ENCODE measurements at places on chromosomes 13 and 19.

DNA sequence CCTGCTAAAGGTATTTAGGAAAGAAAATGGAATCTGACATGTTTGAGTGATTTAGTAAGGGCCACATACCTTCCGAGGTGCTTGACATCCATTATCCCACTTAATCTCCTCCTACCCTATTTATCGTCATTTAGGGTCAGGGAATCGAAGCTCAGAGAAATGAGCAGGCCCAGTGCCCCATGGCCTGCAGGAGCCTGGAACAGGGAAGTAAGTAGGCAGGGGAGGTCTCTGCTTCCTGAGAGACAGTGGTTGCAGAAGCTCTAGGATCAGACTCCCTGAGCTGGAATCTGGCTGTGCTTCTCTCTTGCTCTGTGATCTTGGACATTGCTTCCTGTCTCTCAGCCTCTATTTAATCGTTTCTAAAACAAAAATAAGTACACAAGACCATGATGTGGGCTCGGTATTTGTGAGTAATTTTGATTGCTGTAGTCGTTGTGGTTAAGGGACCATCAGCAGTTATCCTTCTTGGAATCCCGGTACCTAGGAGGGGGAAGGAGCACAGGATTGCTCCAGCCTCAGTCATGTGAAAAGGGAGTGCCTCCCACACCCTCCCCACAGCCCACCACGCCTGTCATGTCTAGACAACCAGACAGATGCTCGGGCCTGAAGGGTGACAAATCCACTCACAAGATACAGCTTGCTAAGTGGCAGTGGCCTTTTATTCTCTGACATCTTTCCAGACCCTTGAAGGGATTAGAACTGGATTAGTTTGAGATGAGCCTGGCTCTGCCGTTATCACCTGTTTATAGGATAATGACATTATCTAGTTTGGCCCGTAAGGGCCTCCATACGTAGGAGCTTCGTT lies 169.2 kb upstream of the TSHZ3 start:
- no peak for DNase-seq

DNA sequence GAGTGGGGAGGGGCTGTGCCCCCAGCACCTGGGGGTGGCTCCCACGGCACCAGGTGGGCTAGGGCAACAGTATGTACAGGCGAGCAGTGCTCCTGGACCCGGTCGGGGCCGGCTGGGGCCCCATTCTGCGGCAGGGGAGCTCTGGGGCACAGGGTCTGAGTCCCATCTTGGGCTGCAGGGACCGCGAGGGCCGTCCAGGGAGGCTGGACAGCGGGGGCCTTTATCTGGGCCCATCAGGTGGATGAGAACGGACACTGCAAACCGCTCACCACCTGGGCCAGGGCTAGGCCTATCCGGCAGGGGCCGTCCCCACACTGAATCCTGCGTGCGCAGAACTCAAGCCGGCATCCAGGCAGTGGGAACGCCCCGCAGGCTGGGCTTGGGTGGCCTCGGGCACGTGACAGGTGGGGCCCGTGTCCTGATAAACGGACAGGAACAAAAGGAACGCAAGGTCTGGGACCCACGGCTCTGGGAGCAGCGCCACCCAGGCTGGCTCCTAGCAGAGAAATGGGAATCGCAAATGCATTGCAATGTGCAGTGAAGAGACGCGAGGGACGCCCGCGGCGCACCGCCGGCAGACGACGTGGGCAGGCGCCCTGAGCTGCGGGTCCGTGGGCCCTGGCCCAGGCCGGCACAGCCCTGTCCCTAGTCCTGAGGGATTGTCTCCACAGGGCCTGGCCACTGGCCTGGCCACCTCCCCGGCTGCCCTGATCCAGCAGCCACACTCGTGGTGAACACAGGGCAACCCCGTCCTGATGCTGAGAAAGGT lies 29.7 kb downstream of the BTBD2 start:
- no peak for DNase-seq

GRCh38 chr13:51125495-51126226 lies 14.6 kb upstream of the C13orf42 start:
- DNase-seq: no peak

- DNase-seq: no peak
Measured at GRCh38 chr13:31330236-31330635, 130.5 kb downstream of the B3GLCT start.

- no peak for DNase-seq
Measured at GRCh38 chr13:103437651-103438050, 371.4 kb upstream of the SLC10A2 start.

GRCh38 chr19:35294859-35295791 lies 3.2 kb downstream of the MAG start:
- no peak for DNase-seq

DNA sequence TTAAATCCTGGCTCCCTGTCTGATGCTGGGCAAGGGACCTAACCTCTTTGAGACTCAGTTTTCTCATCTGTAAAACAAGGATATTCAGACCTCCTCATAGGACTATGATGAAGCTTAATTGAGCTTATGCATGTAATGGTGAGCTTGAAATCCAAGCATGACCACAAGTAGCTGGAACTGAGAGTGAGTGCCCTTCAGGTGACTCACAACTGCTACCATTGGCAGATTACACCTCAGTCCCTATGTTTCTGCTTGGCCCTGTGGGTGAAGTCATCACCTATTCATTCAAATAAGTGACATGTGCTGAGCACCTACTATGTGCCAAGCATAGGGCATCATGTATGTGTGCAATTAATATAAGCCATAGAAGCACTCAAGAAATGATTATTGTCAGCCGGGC lies 25.7 kb downstream of the NOVA2 start:
- no peak for DNase-seq

- DNase-seq: no peak
Measured at GRCh38 chr19:8304841-8305621, 3.1 kb downstream of the CD320 start.
